ENCODE measurements at places on chromosomes 2 and 18. TPM values are rescaled to one million over a fixed set of nuclear protein-coding genes. Genes with fewer than 3 reads are reported as not detected.

SH3BP4 gene
- total RNA-seq = 0.46 TPM

DNA sequence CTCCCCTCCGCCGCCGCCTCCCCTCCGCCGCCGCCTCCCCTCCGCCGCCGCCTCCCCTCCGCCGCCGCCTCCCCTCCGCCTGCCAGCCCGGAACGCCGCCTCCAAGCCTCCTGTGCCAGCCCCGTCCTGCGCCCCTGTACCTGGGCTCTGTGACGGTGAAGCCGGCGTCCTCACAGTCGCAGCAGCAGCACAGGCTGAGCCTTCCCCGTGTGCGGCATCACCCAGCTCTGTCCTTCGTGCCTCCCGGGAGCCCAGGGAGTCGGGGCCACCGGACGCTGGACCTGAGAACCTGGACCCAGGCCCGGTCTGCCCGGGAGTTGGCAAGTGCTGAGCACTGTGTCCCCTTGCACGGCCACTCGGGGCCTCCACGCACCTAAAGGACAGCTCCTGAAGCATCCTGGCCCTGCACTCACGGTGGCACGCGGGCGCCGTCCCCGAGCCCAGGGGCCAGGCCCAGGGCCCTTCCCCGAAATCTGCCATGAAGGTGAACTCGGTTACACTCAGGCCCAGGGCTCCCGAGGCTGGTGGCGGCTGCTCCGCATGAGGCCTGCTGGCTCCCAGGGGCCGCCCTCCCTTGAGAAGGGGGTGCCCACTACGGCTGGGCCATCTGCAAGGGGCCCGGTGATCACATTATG, 32.9 kb downstream of the RTP5 start:
- no peak for DNase-seq

POTEI gene
- not detected for total RNA-seq

DNA sequence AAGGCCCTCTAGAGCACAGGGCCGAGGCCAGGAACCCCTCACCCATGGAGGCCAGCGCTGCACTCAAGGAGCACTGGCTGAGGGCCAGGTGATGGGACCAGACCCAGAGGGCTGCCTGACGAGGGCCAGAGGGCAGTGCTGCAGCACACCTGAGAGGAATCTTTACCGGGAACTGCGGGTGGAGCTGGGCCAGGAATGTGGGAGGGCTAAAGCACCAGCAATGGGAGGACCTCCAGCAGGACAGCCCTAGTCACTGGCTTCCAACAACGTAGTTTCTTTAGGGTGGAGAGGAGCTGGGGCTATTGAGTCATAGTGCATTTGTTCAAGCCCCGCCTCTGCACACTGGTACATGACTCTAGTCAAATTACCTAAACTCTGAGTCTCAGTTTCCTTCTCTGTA, 143.4 kb downstream of the TMEM17 start:
- DNase-seq = no peak

GALR1 gene
- not detected for total RNA-seq

- no peak for DNase-seq
Measured at GRCh38 chr2:33903215-33903614, 304.1 kb upstream of the FAM98A start.

GRCh38 chr2:65291216-65292105, 63.8 kb downstream of the ACTR2 start:
- no peak for DNase-seq

DNA sequence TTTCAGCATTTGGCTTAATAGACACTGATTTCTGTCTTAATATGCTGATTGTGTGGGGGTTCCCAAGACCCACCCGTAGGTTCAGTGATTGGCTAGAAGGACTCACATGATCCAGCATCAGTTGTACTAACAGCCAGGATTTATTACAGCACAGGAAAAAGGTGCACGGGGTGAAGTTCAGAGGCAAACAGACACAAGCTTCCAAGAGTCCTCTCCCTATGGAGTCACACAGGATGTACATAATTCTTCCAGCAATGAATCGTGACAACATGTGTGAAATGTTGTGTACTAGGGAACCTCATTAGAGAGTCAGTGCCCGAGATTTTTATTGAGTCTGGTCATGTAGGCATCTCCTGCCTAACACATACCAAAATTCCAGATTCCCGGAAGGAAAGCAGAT, 52.8 kb downstream of the GALNT1 start:
- DNase-seq = no peak

- DNase-seq = no peak
Measured at GRCh38 chr2:171837736-171838135, 56.3 kb downstream of the SLC25A12 start.

- no peak for DNase-seq
Measured at GRCh38 chr2:121492409-121492808, 38.3 kb upstream of the RNU4ATAC start.

DNA sequence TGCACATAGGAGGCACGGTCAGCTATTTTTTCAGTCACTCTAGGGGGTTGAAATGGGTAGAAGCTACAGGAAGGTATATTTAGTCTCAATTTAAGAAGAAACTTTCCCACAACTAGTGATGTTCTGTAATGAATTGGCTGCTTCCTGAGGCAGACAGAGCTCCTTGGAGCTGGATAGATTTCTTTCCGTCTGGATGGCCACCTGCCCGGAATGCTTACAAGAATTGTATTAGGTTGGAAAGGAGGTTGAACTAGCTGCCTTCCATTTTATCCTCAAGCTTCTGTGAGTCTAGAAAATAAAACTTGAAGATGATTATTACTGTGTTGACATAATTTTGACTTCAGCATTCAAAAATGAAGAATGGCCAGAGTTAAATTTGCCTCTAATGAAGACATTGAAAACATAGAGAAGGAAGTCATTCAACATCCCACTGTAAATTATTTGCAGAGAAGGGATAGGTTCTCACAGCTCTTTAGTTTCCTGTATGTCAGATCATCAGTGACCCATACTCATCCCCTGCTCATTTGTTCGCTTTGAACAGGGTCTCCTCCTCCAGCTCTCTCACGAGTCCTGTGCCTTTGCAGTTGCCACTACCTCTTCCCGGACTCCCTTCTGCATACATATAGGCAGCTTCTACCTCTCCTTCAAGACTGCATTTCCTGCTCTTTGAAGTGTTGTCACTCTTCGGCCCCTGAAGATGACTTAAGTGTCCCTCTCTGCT, 88.8 kb downstream of the CRIM1 start:
- DNase-seq = no peak

- DNase-seq = peak; percentile 1
Measured at GRCh38 chr2:104658144-104658835, 195.6 kb upstream of the POU3F3 start.

PARD3B gene
- total RNA-seq = 1.9 TPM

GATA6 gene
- not detected for total RNA-seq

GRCh38 chr2:17867133-17867532, 11.3 kb upstream of the KCNS3 start:
- no peak for DNase-seq
